ENCODE measurements at places on chromosomes 3 and 15.

DNA sequence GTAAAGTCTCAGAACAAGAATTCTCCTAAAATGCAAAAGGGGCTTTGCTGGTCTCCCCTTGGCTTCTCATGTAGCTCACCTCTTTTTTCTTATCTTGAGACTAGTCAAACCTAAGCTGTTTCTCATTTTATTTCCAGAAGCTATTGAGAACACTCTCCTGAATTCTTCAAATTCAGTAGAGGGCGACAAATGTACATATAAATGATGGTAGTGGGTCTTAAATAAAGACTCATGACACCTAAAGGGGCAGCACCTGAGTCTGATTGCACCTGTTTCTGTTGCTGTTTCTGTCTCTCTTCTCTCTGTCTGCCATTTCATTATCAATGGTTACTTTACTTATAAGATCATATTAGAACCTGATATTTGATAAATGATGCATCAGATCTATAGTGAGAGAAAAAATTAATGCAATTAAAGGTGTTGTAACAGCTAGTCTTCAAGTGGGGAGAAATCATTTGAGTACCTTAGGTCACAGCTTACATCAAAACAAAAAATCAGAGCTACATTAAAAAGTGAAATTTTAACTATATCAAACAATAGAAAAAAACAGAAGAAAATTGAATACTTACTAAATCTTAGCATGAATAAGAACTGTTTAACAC lies 7.0 kb downstream of the ADIPOQ start:
- DNase-seq: peak; percentile 76

DNA sequence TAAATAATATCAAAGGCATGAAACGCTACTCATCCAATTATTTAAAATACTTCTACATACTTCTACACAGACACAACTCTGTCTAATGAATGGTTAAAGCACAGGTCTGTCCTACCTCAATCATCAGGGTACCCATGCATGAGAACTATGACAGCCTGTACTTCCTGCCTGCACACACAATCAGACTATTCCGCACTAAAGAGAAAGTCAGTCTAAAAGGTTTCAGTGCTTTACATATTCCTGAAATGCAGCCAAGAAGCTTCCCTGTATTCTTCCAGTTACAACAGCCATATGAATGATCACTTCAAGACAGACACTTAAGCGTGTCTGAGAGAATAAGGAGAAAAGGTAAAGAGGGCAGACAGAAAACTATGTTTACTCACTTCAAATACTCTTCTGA lies 58.8 kb downstream of the TUBGCP4 start:
- DNase-seq: no peak

DNA sequence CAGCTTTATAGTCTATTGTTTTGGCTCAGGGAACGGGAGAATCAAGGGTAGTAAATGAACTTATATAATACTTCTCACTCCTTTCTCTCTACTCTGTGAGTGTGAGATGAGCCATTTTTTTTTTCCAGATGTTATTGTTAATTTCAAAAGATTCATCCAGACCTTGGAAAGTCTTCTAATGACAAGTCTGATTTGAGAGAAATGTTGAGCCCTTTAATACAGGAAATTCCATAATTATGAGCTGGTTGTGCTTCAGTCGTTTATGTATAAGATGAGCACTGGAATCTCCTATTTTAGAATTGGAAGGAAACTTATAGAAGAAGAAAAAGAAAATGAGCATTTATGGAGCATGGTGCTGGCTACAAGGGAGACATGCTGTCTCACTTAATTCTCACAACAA lies 92.0 kb downstream of the FBN1 start:
- DNase-seq: no peak

GRCh38 chr15:74913041-74913440 lies 6.4 kb upstream of the FAM219B start:
- no peak for DNase-seq

- DNase-seq: peak; percentile 8
Observed at GRCh38 chr15:64767203-64767602, 8.2 kb downstream of the RBPMS2 start.

- no peak for DNase-seq
Observed at GRCh38 chr15:72200395-72201237, 3.0 kb upstream of the GRAMD2A start.

DNA sequence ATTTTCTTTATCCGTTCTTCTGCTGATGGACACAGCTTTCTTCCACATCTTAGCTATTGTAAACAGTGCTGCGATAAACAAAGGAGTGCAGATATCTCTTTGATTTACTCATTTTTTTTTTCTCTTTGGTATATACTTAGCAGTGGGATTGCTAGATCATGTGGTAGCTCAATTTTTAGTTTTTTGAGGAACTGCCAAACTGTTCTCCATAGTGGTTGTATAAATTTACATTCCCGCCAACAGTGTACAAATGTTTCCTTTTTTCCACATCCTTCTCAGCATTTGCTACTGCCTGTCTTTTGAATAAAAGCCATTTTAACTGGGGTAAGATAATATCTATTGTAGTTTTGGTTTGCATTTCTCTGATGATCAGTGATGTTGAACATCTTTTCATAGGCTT lies 196.8 kb upstream of the ZNF717 start:
- DNase-seq: no peak

DNA sequence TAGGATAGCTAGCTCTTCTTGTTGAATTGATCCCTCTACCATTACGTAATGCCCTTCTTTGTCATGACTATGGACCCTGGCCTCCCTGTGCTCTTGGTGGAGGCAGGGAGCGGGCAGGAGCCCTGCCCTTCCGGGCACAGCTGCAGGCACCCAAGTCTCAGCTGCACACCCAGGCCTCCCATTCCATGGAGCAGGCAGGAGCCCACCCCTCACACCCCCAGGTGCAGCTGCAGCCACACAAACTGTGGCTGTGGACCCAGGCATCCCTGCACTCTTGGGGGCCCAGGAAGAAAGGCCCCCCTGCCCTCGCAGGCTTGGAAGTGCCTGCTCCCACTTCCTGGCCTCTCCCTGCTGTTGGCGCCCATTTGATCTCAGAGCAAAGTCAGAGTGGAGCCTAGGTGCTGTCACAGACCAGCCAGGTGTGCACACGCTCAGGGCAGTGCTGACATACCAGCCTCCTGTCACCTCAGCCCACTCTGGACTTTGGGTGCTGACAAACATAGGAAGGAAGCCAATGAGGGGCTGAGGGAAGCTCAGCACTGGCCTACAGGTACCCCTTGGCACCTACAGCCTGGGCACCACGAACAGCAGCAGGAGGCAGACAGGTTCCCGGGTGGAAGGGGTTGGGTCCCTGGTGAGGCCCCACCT lies 53.0 kb downstream of the SLMAP start:
- no peak for DNase-seq

DNA sequence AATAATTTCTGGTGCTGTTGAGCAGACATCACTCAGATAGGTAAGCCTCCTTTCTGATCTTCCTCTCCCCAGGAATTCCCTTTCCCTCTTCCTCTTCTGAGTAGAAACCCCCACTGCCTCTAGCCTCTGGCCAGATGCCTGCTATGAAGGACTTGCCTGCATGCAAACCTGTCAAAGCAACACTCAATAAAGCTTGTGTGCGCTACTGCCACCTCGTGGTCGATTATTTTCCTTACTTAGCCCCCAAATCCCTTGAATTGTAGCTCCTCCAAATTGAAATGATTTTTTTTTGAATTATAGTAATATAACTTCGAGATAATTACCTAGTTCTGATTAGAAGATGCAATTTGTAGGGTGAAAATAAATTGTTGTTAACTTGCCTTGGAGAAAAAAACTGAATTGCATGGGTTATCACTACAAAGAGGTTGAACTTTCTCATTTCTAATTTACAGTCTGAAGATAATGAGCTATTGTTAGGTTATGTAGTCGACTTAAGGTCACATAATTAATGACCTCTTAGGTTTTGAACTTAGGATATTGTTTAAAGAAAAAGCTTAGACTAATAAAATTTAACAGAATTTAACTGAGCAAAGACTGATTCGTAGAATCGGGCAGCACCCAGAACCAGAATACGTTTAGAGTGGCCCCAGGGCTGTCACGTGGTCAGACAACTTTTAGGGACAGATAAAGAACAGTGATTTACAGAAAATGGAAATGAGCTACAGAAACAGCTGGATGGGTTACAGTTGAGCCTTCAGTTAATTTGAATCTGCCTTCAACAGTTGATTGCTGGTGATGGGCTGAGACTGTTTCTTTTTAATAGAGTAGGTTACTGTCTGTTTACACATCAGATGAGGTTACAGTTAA lies 269.3 kb downstream of the ARPP21 start:
- peak; percentile 23 for DNase-seq

GRCh38 chr3:166837535-166837934 lies 542.6 kb downstream of the ZBBX start:
- DNase-seq: no peak

DNA sequence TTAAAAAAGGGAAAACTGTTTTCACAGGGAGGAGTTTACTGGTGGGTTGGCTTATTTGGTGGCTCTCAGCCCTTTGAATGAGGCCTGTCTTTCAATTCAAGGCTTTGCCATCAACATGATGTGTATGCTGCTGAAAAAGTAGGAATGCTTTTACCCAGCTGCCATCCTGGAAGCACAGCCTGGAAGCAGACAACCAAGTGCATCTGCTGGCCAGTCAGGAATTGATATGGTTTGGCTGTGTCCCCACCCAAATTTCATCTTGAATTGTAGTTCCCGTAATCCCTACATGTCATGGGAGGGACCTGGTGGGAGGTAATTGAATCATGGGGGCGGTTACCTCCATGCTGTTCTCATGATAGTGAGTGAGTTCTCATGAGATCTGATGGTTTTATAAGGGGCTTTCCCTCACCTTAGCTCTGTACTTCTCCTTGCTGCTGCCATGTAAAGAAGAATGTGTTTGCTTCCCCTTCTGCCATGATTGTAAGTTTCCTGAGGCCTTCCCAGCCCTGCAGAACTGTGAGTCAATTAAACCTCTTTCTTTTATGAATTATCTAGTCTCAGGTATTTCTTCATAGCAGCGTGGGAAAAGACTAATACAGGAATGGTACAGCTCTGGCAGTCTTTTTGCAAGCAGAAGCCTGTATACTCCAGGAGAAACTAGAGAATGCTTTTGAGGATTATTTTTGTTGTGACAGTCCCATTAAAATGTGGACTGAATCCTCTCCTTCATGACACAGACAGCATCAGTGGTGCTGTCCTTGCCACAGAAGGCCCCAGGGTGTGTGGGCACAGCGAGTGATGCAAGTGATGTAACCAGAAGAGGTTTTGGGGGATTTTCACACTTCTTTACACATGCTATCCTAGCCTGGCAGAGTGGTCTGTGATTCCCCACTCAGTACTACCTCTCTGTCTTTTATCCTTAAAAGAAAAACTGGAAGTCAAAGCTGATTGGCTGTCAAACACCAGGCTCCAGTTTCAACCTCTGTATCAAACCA lies 20.0 kb downstream of the PLCL2 start:
- DNase-seq: peak; percentile 40

- no peak for DNase-seq
Observed at GRCh38 chr3:54874816-54875556, 52.9 kb downstream of the LRTM1 start.

- DNase-seq: no peak
Observed at GRCh38 chr3:125240496-125240895, 27.9 kb upstream of the SLC12A8 start.

DNA sequence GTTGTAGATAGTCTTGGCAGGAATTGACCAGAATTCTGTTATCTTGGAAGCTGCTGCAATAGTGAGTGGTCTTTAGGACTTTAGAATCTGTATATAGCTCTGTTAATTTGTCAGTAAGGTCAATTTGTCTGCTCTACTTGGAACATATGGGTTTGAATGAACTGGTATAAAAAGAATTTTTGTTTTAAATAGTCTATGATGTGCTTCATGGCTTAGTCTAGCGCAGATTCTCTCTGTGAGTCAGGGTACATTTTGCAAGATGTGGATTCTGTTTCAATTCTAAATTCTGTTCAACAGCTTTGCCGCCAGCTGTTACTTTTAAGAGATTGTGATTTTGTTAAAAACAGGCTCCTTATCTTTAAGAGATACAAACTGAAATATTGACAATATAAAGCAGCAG lies 135.9 kb upstream of the AGBL1 start:
- DNase-seq: no peak

GRCh38 chr15:55587321-55588069 lies 650 bp downstream of the PYGO1 start:
- DNase-seq: no peak

DNA sequence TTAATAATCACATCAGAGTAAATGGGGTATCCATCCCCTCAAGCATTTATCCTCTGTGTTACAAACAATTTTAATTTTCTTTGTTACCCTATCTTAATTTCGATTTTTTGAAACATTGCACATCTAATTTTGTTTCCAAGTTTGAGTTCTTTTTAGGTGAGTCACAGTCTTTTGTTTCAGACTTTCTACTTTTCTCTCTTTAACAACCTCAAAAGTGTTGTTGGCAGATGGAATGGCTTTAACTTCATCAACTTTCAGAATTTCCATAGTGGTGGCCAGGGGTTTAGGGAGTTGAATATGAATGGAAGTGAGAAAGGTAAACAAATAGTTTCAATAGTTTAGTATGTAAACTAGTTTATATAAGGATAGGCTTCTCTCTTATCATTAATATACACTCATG lies 223.0 kb upstream of the MLF1 start:
- no peak for DNase-seq

DNA sequence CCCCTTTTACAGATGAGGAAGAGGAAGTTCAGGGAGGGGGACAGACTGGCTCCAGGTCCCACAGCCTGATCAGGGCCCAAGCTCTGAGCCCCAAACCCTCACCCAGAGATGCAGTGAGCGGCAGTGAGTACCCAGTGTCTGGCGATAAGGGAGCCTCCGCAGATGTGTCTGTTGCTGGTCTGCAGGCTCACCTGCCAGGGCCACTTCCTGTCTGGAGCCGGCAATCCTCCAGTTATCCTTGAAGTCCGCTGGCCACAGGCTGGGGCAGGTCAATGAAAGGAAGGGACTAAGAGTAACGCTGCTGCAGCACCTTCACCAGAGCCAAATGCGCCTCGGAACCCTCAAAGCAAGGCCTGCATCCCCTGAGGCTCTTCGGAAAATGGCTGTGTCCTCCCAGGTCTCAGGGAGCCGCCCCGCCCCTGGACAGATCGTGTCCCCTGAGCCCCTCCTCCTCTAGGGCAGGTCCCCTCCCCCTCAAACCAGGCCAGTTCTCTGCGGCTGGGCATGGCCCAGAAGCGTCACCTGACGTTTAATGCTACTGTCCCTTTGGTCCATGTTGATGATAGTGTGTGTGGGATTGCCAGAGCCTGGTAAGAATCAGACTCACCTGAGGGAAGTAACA lies 51.5 kb downstream of the MYL3 start:
- no peak for DNase-seq

DNA sequence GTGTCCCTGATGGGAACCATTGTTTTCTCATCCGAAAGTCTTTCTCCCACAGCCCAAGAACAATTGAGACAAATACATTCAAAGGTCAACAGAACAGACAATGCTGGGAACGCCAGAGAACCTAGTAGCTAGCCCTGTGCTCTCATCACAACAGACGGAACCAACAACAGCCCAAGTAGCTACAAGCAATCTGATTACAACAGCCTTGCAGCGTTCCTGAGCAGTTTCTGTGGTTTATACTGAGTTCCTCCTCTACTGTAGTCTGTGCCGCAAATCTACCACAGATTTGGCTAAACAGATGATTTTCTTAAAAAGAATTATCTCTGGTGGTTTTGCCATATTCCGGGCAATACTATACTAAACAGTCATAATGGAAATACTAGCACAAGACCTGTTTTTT lies 435.6 kb downstream of the MECOM start:
- peak; percentile 1 for DNase-seq

Measured in CD4-positive, alpha-beta T cell treated with Interleukin-10 for 1 hour (primary cell).